ENCODE measurements at places on chromosomes 6 and 20.

GRCh38 chr20:36251426-36251825 is 15.1 kb downstream of the AAR2 start:
- DNase-seq, result peak; percentile 51

GRCh38 chr6:108594640-108595039 is 33.9 kb downstream of the FOXO3 start:
- no peak for DNase-seq

DNA sequence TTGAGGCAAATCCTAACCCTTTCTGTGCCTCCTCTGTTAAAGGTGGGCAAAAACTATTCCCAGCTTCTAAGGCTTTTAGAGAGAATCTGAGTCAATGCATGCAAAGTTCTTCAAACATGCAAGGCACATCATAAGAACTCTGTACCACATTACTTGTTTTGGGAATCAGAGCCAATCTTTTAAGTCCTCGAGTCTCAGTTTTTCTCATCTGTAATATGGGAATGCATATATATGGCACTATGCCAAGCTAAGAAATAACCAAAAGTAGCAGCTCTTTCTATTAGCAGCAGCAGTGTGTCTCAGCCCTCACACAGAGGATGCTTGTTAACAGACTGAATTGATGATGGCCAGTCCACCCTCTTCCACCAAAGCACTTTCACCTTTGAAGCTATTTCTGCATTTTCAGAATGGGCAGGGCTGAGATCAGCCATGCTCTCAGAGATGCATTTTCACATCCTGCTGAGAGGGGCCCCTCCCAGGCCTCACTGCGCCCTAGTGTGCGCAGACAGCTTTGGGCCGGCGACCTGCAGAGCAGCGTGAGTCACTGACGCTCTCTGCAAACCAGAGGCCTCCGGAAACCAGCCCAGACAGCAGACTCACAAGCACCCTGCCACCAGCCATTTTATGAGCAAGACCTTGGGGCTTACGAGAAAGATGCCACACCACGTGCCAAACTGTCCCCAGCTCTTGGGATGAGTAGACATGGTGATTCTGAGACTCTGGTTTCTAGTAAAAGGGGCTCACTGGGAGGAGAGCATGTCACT is 138.0 kb downstream of the NFATC2 start:
- DNase-seq, result no peak

- DNase-seq, result no peak
Observed at GRCh38 chr20:3311623-3312022, 72.6 kb upstream of the SLC4A11 start.

DNA sequence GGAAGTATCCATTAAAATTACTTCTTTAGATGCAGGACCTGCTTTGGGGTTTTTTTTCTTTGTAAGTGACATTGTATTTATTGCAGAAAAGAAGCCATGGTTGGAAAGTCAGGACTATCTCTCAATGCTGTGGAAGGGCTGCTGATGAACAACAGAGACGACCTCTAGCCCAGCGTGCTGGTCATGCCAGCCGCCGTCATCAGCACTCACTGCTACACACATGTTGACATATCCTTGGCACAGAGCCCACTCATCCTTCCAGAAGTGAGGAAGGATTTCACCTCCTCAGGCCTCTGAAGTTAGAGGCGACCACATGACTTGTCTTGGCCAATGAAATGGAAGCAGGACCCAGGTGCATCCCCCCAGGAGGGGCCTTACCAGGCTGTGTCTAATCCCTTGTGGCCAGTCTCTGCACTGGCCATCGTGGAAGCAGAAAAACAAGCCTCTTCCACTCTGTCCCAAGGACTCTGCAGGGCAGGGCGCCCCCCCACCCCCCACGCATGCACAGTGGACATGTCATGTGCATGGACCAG is 343.5 kb downstream of the TAF4 start:
- DNase-seq, result no peak

DNA sequence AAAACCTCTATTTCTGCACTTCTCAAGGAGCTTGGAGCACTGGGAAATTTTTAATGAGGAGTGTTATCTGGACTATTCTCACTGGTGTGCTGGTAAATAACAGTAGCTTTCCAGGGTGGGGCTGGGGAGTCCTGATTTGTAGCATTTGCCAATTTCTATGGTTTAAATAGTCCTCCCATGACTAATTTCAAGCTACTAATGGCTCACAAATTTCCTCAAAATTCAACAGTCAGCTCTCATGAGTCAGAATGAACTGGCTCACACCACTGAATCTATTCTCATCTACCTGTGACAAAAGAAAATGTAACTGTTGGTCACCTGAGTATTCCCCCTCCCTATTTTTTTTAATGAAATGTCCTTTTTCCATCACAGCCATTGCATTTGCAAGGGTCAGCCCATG is 449.6 kb downstream of the KIF16B start:
- DNase-seq, result no peak

GRCh38 chr6:49933526-49933925 is 30.4 kb downstream of the DEFB114 start:
- DNase-seq, result no peak

- DNase-seq, result no peak
Observed at GRCh38 chr6:16979677-16980370, 122.0 kb upstream of the STMND1 start.

- DNase-seq, result no peak
Observed at GRCh38 chr6:107584726-107585125, 94.8 kb downstream of the SOBP start.

DNA sequence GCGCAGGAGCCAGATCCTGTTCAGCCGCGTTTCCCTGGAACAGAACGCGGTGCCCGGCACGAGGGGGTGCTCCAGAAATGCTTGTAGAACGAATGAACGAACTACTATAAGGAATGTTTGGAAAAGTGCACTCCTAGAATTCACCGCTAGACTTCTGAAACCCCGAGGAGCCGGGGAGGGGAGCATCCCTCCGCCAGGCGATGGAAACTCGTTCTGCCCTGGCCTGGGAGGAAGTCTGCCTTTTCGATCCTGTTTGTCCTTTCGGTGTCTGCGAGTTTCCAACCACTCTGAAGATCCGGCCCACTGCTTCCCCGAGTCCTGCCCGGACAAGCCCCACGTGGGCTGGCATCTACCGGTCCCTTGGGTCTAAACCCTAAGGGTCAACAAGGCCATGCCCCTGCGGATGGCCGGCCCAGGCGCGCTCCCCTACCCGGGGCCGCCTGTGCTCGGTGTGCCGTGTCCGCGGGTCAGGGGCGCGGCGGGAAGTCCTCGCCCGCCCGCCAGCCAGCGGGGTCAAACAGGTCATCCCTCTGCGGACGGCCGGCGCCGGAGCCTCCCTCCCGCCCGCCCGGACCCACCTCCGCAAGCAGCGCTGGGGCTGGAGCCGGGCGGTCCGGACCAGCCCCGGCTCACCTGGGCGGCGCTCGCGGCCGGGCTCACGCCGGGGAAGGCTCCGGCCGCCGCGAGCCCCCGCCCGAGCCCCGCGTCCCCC is 526 bp downstream of the SULF2 start:
- DNase-seq, result peak; percentile 88

DNA sequence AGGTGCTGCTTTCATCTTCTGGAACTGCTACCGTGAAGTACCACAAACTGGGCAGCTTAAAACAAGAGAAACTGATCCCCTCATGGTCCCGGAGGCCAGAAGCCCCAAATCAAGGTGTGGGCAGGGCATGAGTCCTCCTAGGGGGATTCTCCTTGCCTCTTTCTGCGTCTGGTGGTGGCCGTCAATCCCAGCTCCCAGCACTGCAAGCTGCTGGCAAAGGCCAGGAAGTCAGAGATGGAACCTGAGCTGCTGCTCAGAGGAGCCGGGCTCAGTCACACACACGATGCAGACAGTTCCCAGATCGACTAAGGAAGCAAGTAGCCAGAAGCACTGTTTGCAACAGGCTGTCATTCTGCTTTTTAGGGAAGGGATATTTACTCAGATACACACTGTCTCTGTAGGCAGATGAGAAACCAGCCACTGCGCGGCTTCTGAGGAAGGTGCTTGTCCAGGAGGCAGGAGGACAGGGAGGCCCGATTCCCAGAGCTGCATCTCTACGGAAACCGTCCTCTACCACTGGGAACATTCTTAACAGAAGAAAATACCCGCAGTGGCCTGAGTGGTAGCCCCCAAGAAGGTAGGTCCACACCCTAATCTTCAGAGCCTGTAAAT is 15.5 kb downstream of the BHLHE23 start:
- no peak for DNase-seq

DNA sequence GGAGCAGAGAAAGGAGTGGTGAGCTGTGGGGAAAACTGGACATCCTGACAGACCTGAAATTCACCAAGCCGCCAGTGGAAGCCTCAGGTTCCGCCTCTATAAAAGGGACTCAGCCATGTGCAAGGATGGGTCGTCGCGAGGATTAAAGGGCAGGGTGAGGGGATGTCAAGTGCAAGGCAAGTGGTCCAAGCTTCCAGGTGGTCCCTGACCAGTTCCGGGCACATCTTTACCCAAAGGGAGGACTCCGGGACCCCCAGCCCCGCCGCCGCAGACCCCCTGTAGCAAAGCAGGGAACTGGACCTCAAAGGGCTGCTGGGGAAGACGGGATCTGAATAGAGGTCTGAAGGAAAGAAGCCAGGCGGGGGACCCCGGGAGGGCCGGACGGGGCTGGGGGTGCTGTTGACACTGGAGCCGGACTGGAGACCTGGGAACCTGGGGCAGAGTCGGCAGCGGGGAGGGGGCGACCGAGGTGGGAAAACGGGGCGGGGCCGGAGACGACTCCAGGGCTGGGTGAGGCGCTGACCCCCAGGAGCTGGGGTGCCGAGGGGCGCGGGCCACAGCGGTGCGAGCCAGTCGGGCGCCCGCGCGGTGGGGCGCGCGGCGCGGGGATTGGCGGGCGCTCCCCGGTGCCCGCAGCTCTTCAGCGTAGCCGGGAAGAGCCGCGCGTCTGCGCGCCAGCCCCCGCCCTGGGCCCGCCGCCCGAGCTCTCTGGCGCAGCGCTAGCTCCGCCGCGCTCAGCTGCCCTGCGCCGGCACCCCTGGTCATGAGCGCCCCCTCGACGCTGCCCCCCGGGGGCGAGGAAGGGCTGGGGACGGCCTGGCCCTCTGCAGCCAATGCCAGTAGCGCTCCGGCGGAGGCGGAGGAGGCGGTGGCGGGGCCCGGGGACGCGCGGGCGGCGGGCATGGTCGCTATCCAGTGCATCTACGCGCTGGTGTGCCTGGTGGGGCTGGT is at the start of gene SSTR4:
Gene SSTR4, plus strand, starts transcription at position 592 of the 951 bp plus-strand sequence. Its CDS starts 172 bp downstream, at position 764.
- no peak for DNase-seq
